Muscle of leg (tissue), 16 donors: ENCODE measurements at places on chromosomes 5 and 9. TPM values are rescaled to one million over a fixed set of nuclear protein-coding genes. Genes with fewer than 3 reads are reported as not detected.

GRCh38 chr9:114805670-114806525 is at the start of gene TNFSF15:
TSS of gene TNFSF15 (minus strand) at chr9:114806039. CDS start at chr9:114806012, 27 bp downstream.
- H3K27me3 ChIP-seq: no peaks in the 10 kb centered on the region
- peak within 1 kb of the TSS; percentile 1 for H3K27ac ChIP-seq
- peak within 1 kb of the TSS; percentile 14 for H3K4me3 ChIP-seq

- peaks cover 10% of the 10 kb centered on the region for H3K27me3 ChIP-seq
- no peaks in the 10 kb centered on the region for H3K36me3 ChIP-seq
- H3K4me3 ChIP-seq: no peak overlapping the region
- peaks cover 27% of the 10 kb centered on the region for H3K4me1 ChIP-seq
- peak; percentile 90 for DNase-seq
These were observed 28.9 kb upstream of the LPCAT1 start for GRCh38 chr5:1552521-1553255.

- H3K4me3 ChIP-seq: no peak overlapping the region
- no peaks in the 10 kb centered on the region for H3K4me1 ChIP-seq
- DNase-seq: peak; percentile 26
- H3K36me3 ChIP-seq: no peaks in the 10 kb centered on the region
- no peaks in the 10 kb centered on the region for H3K27me3 ChIP-seq
These were observed 37.6 kb upstream of the MAST4 start for GRCh38 chr5:66558560-66558959.

DNA sequence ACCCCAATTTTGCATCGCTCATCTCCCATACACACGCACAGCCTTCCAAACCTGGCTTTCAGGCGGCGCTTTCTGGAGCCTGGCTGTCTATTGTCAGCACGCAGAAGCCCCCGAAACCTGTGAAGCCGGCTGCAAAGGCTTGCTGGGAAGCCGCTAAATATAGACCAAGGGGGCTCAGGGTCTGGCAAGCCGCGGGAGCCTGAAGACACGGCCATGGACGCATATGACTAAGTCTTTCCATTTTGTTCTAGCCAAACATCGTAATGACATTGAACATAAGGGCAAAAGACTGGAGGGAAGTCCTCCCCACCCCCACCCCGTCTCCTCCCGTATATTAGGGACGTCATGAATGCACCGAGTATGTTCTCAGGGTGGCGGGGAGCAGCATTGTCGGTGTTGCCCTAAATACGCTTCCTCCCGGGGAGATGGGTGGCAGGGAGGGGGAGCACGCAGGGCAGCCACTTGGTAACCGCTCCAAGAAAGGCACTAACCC is 1.1 kb downstream of the CTNND2 start:
- H3K27me3 ChIP-seq: peaks cover 34% of the 10 kb centered on the region
- DNase-seq: peak; percentile 49
- H3K27ac ChIP-seq: no peak overlapping the region
- H3K4me1 ChIP-seq: peaks cover 6% of the 10 kb centered on the region
- no peak overlapping the region for H3K4me3 ChIP-seq

GRCh38 chr5:34625246-34625645 is 30.9 kb upstream of the RAI14 start:
- H3K36me3 ChIP-seq: no peaks in the 10 kb centered on the region
- DNase-seq: no peak
- H3K4me3 ChIP-seq: no peak overlapping the region
- no peaks in the 10 kb centered on the region for H3K27me3 ChIP-seq
- no peak overlapping the region for H3K27ac ChIP-seq

GRCh38 chr9:114285166-114285867 is 37.6 kb upstream of the ORM1 start:
- peaks cover 62% of the 10 kb centered on the region for H3K4me1 ChIP-seq
- H3K4me3 ChIP-seq: no peak overlapping the region
- DNase-seq: peak; percentile 91
- H3K27me3 ChIP-seq: no peaks in the 10 kb centered on the region
- peaks cover 38% of the 10 kb centered on the region for H3K36me3 ChIP-seq
- H3K27ac ChIP-seq: no peak overlapping the region

Gene SPATA31C2
- polyA plus RNA-seq: 0.19 TPM

Gene NPR3
- polyA plus RNA-seq: 18.4 TPM

Gene PALM2AKAP2
- 35.2 TPM for polyA plus RNA-seq
